ENCODE measurements at places on chromosomes 12 and 14. TPM values are rescaled to one million over a fixed set of nuclear protein-coding genes. Genes with fewer than 3 reads are reported as not detected.
A peak's percentile ranks its signal among the peaks of the same experiment; 100 is the strongest.

GRCh38 chr14:75433631-75434071 is 5.8 kb downstream of the JDP2 start:
- no peaks in the 10 kb centered on the region for H3K27me3 ChIP-seq
- no peak overlapping the region for H3K4me3 ChIP-seq
- no peaks in the 10 kb centered on the region for H3K36me3 ChIP-seq
- H3K27ac ChIP-seq: no peak overlapping the region

- no peak overlapping the region for H3K27ac ChIP-seq
- no peaks in the 10 kb centered on the region for H3K36me3 ChIP-seq
- H3K4me3 ChIP-seq: no peak overlapping the region
- no peak for DNase-seq
- H3K27me3 ChIP-seq: no peaks in the 10 kb centered on the region
Observed at GRCh38 chr14:34502001-34502400, 37.5 kb downstream of the EAPP start.

DNA sequence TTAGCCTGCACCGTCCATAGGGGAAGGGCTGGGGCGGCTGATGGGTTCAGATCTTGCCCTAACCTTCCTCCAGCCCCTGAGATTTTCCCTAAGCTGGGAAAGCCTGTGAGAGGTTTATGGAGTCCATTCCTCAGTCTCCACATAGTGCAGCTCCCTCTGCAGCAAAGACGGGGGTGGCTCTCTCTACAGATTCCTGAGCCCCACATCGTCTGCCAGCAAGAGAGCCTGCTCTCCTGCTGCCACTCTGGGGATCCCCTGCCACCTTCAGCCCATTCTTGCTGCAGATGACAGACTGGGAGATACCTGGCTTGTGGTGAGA is 3.1 kb downstream of the SMIM41 start:
- H3K27ac ChIP-seq: peak overlapping the region; percentile 88
- no peaks in the 10 kb centered on the region for H3K27me3 ChIP-seq
- DNase-seq: no peak

- no peak overlapping the region for H3K27ac ChIP-seq
- no peaks in the 10 kb centered on the region for H3K36me3 ChIP-seq
- no peak overlapping the region for H3K4me3 ChIP-seq
- H3K4me1 ChIP-seq: no peaks in the 10 kb centered on the region
- DNase-seq: no peak
Observed at GRCh38 chr14:58059126-58059525, 92.9 kb downstream of the ARMH4 start.

GRCh38 chr14:77296906-77297305 is 23.8 kb downstream of the POMT2 start:
- no peak overlapping the region for H3K4me3 ChIP-seq
- no peaks in the 10 kb centered on the region for H3K4me1 ChIP-seq
- peaks cover 13% of the 10 kb centered on the region for H3K36me3 ChIP-seq
- no peaks in the 10 kb centered on the region for H3K27me3 ChIP-seq
- no peak overlapping the region for H3K27ac ChIP-seq

DNA sequence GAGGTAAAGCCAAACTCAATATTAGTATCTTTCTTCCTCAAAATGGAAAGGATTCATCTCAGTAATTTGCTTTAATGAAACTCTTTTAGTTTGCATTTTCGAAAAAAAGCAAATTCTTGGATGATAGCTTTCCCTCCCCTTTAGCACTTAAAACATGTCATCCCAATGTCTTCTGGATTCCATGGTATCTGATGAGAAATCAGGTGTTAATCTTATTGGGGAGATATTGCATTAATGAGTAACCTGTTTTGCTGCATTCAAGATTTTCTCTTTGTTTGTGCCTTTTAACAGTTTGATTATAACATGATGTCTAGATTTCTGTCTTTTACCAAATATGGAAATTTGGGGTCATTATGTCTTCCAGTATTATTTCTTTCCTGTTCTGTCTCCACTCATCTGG is 405.1 kb upstream of the FOXG1 start:
- H3K4me1 ChIP-seq: no peaks in the 10 kb centered on the region
- DNase-seq: no peak
- H3K4me3 ChIP-seq: no peak overlapping the region
- H3K36me3 ChIP-seq: no peaks in the 10 kb centered on the region

The GLIPR1L1 gene
- not detected for total RNA-seq

The FOXN3 gene
- total RNA-seq: 13.8 TPM

GRCh38 chr12:124403273-124403672 is 108.4 kb downstream of the RFLNA start:
- no peaks in the 10 kb centered on the region for H3K36me3 ChIP-seq
- H3K4me3 ChIP-seq: no peak overlapping the region
- H3K4me1 ChIP-seq: no peaks in the 10 kb centered on the region

DNA sequence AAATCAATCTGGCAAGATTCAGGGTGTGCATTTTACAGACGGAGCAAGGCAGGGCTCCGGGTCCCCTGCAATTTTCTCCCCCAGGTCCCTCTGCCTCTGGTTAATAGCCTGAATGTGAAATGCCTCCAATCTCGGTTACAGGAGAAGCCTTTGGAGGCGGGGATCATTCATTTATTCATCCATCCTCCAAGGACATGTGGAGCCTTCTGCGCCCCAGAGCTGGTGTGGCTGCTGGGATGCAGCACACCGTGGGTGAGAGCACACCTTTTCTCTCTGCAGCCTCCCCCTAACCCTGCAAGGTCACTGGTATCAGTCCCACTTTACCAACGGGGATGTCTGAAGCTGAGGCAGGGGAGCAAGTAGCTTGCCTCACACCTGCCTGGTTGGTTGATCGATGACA is 35.4 kb downstream of the CMKLR1 start:
- H3K27ac ChIP-seq: no peak overlapping the region
- DNase-seq: no peak
- no peaks in the 10 kb centered on the region for H3K36me3 ChIP-seq
- H3K4me3 ChIP-seq: no peak overlapping the region
- no peaks in the 10 kb centered on the region for H3K27me3 ChIP-seq

The IGF1 gene
- total RNA-seq: not detected

The IQSEC3 gene
- total RNA-seq: not detected

GRCh38 chr12:93483151-93483807 is 16.0 kb downstream of the MRPL42 start:
- H3K4me1 ChIP-seq: no peaks in the 10 kb centered on the region
- H3K36me3 ChIP-seq: peaks cover 37% of the 10 kb centered on the region
- H3K27me3 ChIP-seq: no peaks in the 10 kb centered on the region

The CDKL1 gene
- 12.4 TPM for total RNA-seq

The GAS2L3 gene
- 5.7 TPM for total RNA-seq

- no peaks in the 10 kb centered on the region for H3K27me3 ChIP-seq
- H3K4me1 ChIP-seq: no peaks in the 10 kb centered on the region
- no peaks in the 10 kb centered on the region for H3K36me3 ChIP-seq
- no peak overlapping the region for H3K4me3 ChIP-seq
- DNase-seq: no peak
Observed at GRCh38 chr12:80101126-80101525, 1.8 kb downstream of the OTOGL start.

GRCh38 chr12:132588319-132588718 is 22.1 kb downstream of the LRCOL1 start:
- no peaks in the 10 kb centered on the region for H3K36me3 ChIP-seq
- H3K27ac ChIP-seq: no peak overlapping the region
- no peak overlapping the region for H3K4me3 ChIP-seq
- no peak for DNase-seq

- no peaks in the 10 kb centered on the region for H3K4me1 ChIP-seq
- no peak overlapping the region for H3K4me3 ChIP-seq
- DNase-seq: no peak
- no peaks in the 10 kb centered on the region for H3K27me3 ChIP-seq
Observed at GRCh38 chr12:127998988-127999387, 268.0 kb upstream of the TMEM132C start.

The IAPP gene
- not detected for total RNA-seq

- DNase-seq: peak; percentile 91
- no peak overlapping the region for H3K4me3 ChIP-seq
- H3K27me3 ChIP-seq: 0 out of 2 replicates have a peak, but pooled peaks cover 4% of the 10 kb centered on the region
Observed at GRCh38 chr14:75518625-75519024, 3.6 kb upstream of the BATF start.

DNA sequence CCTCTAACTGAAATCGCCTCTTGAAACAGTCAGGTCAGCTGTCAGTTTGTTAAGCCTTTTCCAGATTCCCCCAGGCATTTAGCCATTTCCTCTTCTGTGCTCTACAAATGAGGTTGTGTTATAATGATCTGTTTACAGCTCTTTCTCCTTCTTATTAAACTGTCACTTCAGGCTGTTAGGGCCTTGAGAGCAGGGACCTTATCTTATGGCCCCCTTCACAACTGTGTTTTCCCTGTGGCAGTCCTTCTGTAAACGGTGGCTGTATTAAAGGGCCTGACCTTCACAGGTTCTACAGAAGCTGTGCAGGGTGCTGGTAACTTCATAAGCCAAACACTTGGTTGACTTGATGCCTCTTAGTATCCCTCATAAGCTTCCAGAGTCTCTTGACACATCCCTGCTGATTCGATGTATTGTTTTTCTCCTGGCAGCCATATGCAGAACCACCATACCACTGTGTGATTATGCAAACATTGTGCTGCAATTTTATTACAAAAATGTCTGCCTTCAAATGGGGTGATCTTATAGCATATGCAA is 104.7 kb downstream of the PLEKHA5 start:
- H3K27ac ChIP-seq: peak overlapping the region; percentile 91
- no peaks in the 10 kb centered on the region for H3K27me3 ChIP-seq
- peak overlapping the region; percentile 18 for H3K4me3 ChIP-seq

GRCh38 chr12:60981473-60981872 is 1278.7 kb upstream of the USP15 start:
- H3K36me3 ChIP-seq: no peaks in the 10 kb centered on the region
- no peaks in the 10 kb centered on the region for H3K4me1 ChIP-seq
- H3K4me3 ChIP-seq: no peak overlapping the region
- H3K27me3 ChIP-seq: no peaks in the 10 kb centered on the region

DNA sequence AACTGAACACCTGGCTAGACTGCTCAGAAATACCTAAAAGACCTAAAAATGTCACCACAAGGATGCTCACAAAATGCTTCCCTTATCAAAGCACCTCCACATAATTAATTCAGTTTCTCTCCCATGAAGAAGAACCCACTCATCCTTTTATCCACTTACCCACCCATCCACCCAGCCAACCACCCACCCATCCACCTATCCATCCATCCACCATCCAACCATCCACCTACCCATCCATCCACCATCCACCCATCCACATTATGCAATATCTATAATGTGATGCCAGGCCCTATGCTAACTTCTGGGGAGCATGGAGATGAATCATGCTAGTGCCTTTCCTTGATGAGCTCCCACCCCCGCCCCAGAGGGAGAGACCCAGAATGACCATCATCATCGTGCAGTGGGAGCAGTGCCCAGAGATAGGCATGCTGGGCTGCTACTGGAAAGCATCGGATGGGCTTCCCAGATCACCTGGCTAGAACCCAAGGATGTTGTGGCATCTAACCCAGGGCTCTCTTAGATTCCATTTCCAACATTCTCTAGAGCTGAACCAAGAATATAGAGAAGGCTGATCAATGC is 166.6 kb downstream of the TTC7B start:
- H3K36me3 ChIP-seq: no peaks in the 10 kb centered on the region
- no peak overlapping the region for H3K4me3 ChIP-seq
- H3K27ac ChIP-seq: no peak overlapping the region

DNA sequence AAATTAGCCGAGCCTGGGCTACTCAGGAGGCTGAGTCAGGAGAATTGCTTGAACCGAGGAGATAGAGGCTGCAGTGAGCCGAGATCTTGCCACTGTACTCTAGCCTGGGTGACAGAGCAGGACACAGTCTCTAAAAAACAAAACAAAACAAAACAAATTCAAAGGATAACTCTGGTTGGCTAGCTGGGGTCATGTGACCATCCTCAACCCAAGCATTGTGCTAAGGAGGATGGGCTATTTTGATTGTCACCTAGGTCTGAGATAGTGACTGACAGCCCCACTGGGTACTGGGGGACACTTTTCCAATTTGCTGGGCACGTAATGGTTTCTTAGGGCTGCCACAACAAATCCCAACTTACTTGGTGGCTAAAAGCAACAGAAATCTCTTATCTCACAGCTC is 11.9 kb downstream of the DGLUCY start:
- H3K4me1 ChIP-seq: peaks cover 12% of the 10 kb centered on the region
- H3K4me3 ChIP-seq: no peak overlapping the region

The TOMM20L gene
- not detected for total RNA-seq

DNA sequence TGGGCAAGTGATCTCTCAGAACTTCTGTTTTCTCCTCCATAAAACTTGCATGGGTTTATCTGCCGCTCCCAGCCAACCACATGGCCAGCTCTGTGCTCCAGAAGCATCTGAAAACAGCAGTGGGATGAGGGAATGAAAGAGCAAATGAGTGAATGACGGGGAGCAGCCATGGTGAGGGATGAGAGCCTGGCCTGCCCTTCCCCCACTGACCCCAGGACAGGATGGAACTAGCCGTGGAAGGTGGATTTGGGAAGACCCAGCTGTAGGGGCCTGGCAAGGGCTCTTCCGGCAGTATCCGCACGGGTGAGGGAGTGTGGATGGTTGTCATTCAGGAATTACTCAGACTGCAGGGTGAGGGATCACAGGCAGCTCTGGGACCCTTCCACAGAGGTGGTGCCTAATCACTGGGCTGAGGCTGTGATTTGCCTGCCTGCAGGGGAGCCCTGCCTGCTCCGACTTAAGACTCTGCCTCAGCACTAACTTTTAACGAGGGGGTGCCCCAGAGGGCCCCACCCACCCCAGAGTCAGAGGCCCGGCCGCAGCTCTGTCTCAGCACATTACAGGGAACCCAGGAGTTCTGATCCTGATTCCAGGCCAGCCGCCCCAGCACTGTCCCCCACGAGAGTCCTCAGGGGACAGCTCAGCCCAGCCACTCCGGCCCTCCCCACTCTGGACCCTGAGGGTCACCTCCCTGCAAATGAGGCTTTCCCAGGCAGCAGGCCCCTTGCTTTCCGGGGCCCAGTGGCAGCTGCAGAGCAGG is 136.8 kb upstream of the C14orf180 start:
- no peak overlapping the region for H3K4me3 ChIP-seq
- H3K27me3 ChIP-seq: no peaks in the 10 kb centered on the region
- no peak overlapping the region for H3K27ac ChIP-seq
- DNase-seq: no peak

- H3K4me3 ChIP-seq: peak within 1 kb of the TSS; percentile 64
- no peak within 1 kb of the TSS for H3K27ac ChIP-seq
- H3K4me1 ChIP-seq: peaks cover 26% of the 10 kb centered on the region
- H3K27me3 ChIP-seq: peaks cover 3% of the 10 kb centered on the region
- no peaks in the 10 kb centered on the region for H3K36me3 ChIP-seq
Observed at GRCh38 chr14:21070083-21070609, at the start of gene ARHGEF40. Gene ARHGEF40 (plus strand): TSS chr14:21070304. CDS start chr14:21070397, 93 bp downstream.

The RFX4 gene
- total RNA-seq: not detected

GRCh38 chr14:104138718-104139459 is 502 bp downstream of the KIF26A start:
- no peak for DNase-seq
- H3K36me3 ChIP-seq: no peaks in the 10 kb centered on the region
- no peak overlapping the region for H3K4me3 ChIP-seq

Data from Karpas-422 (cell line).